ENCODE measurements at places on chromosomes 11 and 22.

DNA sequence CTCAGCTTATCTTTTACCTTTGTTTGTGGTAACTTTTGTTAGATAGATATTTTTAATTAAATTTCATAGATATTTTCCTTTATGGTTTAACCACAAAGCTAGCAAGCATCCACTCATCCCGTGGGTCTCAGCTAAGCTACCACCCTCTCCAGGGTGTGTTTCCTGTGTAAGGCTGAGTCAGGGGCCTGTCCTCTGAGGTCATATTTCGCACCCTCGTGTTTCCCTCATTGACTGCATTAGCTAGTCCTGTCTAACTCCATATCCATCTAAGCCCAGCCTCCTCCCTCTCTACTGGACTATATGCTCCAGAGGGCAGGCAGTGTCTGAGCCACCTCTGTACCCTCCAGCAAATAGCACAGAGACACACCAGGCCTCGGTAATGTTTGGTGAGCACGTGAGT is 16.7 kb downstream of the XRRA1 start:
- DNase-seq: peak; percentile 77

- peak; percentile 91 for DNase-seq
Observed at GRCh38 chr11:128759597-128759996, 65.7 kb downstream of the FLI1 start.

- DNase-seq: peak; percentile 67
Observed at GRCh38 chr11:57546869-57547475, 9.6 kb downstream of the SMTNL1 start.

DNA sequence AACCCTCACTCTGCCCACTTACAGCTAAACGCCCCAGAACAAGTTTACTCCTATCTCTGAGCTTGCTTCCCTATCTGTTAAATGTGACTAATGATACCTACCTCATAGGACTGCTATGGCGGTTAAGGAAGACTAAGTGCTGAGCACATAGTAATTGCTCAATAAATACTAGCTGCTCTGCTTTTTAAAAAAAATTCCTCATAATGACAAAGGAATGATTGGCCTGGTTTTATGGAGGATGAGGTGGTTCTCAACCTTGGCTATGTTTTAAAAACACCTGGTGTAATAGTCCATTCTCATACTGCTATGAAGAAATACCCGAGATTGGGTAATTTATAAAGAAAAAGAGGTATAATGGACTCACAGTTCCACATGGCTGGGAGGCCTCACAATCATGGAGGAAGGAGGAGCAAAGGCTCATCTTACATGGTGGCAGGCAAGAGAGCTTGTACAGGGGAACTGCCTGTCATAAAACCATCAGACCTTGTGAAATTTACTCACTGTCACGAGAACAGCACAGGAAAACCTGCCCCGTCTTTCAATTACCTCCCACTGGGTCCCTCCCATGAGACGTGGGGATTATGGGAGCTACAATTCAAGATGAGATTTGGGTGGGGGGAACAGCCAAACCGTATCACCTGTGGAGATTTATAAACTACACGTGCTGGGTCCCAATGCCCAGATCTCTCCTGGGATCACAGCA is 127.2 kb upstream of the SYT13 start:
- no peak for DNase-seq

- DNase-seq: no peak
Observed at GRCh38 chr11:57618438-57618837, 21.0 kb downstream of the SERPING1 start.

- DNase-seq: no peak
Observed at GRCh38 chr11:110606415-110606814, 105.8 kb downstream of the ARHGAP20 start.

- no peak for DNase-seq
Observed at GRCh38 chr11:1077417-1078119, 2.9 kb downstream of the MUC2 start.

DNA sequence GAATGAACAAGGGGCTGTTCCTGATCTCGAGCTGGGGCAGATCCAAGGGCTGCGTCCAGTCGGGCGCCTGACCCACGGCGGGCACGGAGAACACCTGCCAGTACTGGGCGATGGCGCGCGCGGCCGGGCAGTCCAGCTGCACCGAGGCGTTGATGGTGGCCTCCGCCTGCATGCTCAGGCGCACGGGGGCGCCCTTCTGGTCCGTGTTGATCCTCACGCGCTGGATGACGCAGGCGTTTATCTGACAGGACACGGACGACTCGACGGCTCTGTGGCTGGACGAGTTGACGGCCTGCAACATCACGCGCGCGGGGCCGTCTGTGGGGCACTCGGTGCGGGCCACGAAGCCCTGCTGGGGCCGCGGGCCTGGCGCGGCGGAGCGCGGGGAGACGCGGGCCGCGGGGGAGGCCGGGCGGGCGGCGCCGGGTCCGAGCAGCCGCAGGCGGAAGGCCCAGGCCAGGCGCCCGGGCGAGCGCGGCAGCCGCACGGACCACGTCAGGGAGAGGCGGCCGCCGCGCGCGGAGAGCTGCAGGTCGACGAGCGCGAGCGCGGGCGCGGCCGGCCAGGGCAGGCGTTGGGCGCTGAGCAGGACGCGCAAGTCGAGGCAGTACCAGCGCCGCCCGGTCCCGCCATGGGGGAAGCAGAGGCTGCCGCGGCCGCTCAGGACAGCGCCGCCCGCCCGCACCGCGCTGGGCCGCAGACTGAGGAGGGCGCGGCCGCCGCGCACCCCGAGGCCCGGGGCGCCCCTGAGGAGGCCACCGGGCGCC is 511 bp downstream of the PKDREJ start:
- DNase-seq: no peak

- DNase-seq: no peak
Observed at GRCh38 chr11:102421261-102421660, 31.3 kb downstream of the TMEM123 start.

DNA sequence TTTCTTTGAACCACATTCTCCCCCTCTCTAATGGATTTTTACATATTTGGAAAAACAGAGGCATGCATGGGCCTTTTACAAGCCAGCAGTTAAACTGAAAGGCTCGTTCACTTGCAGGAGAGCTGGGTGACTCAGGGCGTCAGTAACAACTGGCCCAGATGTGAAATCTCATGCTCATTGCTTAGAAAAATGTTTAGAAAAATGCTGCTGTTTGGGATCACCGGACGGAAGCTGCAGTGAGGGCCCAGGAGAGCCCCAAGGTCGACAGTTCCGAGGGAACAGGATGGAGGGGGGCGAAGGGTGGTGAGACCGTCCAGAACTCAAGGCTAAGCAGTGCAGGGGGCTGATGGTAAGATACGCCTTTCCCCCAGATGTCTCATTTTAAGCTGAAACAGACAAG is 41.7 kb upstream of the SMTN start:
- peak; percentile 44 for DNase-seq

- peak; percentile 41 for DNase-seq
Observed at GRCh38 chr22:37462983-37463382, 23.2 kb downstream of the MFNG start.

DNA sequence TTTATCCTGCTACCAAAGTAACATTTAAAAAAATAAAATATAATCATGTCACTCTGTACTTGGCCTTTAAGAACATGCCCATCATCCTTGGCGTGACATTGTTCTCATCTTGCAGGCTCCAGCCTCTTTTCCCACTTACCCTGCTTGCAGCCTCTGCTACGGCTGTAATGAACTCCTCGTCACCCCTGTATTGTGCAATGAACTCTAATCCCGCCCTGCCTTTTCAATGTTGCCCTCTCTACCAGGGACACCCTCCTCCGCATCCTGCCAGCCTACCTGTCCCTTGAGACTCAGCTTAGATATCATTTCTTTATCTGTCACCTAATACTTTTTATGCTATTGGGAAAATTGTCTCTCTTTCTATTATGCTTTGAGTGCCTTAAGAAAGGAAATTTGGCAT is 12.6 kb upstream of the MMP20 start:
- DNase-seq: no peak

- no peak for DNase-seq
Observed at GRCh38 chr22:17981497-17981896, 42.9 kb downstream of the MICAL3 start.

- no peak for DNase-seq
Observed at GRCh38 chr11:44221456-44221855, 88.5 kb downstream of the ALX4 start.
